Inflammatory macrophage treated with lipopolysaccharide for 4 hours (primary cell): ENCODE measurements at places on chromosomes 12 and 14.

DNA sequence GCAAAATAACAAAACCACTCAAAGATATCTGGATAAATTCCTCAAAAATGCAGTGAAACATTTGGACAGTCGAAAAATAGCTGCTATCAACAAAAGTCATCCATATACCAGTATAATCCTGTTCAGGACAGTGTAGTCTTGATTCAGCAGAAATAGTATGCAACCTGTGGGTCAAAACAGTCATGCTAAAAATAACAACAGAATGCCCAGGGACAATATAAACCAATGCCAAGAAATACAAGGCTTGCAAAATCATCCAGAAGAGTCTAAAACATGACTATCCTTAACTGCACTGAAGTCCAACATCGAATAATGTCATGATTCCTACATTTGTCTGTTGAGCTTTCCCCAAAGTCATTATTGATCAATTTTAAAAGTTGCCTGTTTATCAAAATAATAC is 425.9 kb downstream of the FSCB start:
- no peak for DNase-seq

DNA sequence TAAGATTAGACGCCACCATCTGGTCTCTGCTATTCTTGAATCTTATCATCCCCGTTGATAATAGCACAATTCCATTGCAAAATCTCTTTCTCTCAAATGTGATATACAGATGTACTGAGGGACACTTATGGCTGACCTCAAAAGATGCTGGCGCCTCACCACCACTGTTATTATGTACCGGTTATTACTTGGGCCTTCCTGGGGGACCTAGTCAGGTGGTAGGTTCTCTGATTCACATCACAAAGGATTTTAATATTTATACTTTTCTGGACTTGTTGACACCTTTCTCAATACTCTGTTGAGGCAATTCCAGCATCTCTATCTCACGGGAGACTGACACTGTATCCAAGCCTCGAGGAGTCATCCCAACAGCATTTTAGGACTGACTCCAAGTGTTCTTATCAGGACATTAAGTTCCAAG is 21.3 kb upstream of the FAM234B start:
- DNase-seq, result no peak

GRCh38 chr12:51669996-51670395 is 79.0 kb downstream of the SCN8A start:
- no peak for DNase-seq

DNA sequence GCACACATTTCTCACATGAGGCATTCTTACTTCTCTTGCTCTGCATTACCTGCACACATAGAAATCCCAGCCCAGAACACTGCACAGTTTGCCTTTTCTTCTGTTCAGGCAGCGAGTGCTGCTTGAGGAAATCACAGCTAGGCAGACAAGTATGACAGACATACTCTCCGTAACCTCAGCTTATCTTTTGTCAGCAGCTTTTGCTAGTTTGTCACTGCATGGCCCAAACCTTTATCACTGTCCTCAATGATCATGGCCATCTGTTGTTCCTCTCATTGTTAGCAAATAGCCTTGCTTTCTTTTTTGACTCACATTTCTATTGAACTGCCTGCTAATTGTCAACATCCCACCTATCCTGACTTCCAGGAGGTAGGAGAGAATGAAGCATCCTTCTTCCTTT is 5.3 kb downstream of the ZNF10 start:
- no peak for DNase-seq

GRCh38 chr12:29547151-29547632 is 49.7 kb upstream of the OVCH1 start:
- no peak for DNase-seq

- no peak for DNase-seq
Observed at GRCh38 chr12:45743247-45743646, 13.7 kb downstream of the ARID2 start.

DNA sequence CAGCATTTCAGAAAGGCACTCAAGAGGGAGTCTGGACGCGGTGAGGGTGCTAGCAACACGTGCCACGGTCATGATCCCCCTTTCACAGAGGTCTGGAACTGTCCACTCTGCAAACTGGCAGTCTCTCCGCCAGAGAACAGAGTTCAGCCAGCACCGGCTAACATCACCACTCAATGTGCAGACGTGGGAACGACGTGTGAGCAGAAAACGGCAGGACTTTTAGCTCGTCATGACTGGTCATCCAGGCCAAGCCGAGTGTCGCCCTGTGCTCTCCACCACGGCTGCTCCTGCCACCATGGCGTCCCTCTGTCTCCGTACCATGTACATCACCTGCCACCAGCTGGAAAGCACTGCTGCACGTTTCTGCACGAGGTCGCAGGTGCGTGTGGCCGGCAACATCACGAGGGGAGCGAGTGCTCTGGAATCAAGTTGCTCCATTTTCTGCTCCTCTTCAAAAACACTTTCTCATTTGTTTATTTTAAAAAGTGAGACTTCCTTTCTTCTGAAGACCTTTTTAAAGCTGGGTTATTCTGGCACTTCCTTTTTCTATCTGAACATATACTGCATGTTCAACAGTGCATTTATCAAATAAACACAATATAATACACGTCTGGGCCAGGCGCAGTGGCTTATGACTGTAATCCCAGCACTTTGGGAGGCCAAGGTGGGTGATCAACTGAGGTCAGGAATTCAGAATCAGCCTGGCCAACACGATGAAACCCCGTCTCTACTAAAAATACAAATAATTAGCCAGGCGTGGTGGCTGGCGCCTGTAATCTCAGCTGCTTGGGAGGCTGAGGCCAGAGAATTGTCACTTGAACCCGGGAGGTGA is 28.0 kb downstream of the SLC15A4 start:
- DNase-seq, result no peak

DNA sequence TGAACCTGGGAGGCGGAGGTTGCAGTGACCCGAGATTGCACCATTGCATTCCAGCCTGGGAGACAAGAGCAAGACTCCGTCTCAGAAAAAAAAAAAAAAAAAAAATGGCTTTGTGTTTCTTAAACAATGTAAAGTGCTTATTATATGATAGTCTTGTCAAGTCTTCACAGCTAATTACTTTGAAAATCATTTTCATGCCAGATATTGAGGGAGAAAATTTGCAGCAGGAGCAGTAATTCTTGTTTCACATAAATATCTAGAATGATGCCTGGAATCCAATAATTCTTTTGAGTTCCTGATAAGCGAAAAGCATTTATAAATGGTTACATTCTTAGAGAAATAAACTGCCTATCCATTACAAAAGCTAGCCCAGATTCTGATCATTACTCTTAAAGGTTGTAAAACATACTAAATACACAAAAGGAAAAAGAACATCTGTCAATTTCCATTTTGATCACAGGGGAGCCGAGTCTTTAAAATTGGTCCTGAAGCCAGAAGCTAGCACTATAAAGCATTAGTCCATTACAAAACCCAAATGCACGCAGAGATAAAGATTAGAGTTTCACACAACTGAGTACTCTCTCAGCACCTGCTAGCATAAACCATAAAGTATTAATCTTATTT is 50.3 kb downstream of the IFT81 start:
- DNase-seq, result no peak

DNA sequence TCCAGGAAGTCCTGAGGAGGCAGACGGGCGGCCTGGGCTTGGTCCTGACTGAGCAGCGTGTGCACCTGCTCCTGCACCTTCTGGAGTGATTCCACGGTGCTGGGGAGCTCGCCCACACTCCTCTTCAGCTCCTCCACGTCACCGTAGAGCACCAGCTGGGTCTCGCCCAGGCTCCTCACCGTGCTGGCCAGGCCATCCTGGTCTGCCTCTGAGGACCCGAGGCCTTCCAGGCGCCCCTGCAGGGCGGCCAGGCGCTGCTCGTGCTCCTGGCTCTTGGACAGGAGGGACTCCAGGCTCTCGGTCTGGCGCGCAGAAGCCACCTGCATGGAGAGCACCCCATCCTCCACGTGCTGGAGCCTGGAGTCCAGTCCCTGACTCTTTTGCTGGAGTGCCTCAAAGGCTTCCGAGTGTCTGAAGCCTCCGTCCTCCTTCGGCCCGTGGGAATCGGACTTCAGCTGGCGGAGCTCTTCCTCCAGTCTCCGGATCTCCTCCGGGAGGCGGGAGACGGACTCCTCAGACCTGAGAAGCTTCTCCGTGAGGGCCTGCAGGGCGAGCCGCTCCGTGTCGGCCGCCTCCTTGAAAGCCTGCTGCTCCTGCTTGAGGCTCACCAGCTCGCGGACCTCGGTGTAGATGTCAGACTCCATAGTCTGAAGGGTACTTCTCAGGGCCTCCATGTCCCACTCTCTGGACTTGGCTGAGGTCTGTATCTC is 8.4 kb downstream of the CKAP4 start:
- DNase-seq, result no peak

DNA sequence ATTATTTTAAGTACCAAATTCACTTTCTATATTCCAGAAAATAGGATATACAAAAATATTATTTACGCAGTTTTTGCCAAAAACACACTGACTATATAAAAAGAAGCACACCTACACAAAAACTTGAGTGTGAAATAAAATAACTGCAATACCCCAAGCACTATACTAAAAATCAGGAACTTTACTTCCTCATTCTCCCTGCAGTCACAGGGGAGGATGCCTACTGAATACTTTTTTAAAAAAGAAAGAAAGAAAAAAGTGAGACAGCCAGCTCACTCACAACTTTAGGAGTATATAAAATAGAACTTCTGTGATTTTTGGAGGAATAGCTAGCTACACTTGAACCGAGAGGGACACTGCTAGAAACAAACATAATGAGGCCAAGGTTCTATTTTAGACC is 12.2 kb downstream of the RPS6KA5 start:
- DNase-seq, result peak; percentile 50

GRCh38 chr12:63899396-63899795 is 54.9 kb downstream of the SRGAP1 start:
- no peak for DNase-seq

DNA sequence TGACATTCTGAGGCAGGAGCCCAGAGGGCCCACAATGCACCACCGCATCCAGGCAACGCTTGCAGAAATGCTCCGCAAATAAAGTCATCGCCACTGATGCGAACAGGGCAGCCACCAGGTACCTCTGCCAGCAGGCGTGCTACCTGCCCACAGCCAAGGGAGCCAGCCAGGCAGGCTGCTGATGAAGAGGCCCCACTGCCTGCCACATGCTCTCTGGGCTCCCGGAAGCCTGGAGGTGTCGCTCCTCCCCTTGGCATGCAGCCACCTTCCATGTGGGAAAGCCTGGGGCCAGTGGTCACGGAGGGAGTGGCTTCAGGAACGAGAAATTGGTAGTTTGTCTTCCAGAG is 14.7 kb downstream of the GPR132 start:
- peak; percentile 39 for DNase-seq

GRCh38 chr12:24950231-24950834 is 1.4 kb upstream of the BCAT1 start:
- peak; percentile 20 for DNase-seq

- DNase-seq, result no peak
Observed at GRCh38 chr14:32472076-32472475, 143.0 kb downstream of the AKAP6 start.

DNA sequence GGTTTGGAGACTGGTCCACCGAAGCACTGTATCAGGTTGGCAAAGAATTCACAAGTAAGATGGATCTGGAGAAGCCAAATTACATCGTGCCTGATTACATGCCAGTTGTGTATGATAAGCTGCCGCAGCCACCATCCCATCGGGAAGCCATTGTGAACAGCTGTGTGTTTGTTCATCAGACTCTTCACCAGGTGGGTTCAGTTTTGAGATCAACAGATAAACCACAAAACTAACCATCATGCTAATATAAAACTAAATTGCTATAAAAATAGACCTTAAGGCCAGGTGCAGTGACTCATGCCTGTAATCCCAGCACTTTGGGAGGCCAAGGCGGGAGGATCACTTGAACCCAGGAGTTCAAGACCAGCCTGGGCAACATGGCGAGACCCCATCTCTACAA is 58.9 kb downstream of the HSP90AA1 start:
- no peak for DNase-seq

DNA sequence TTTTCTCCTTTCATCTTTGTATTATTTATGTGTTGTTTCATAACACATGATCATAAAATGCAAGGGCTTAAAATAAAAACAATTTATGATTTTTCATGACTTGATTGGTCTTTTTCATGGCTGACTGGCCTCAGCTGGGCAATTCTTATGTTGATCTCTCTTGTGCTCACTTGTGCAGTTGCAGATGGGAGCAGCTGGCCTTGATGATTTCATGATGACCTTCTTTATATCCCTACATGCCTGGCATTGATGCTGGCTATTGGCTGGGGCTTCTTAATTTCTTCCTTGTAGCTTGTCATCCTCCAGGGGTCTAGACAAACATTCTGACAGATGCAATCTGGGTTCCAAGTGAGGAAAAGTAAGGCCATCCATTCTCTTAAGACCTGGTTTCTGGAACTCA is 1832.8 kb upstream of the FLRT2 start:
- DNase-seq, result no peak

DNA sequence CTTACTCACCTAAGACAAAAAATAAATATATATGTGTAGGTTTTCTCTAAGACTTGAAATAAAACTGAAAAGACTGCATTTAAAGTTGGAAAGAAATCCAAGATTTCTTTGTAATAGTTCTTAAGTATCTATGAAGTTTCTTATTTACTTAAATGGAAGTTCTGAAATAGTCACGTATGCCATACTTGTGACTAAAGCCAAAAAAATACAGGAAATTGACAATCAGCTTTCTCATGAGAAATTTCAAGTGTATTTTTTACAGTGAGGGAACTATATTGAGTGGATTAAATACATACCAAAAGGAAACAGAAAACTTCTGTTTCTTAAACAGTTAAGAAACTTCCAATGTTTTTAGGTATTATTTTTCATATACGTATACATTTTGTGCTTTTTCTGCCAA is 188.1 kb downstream of the DPY19L2 start:
- peak; percentile 4 for DNase-seq

- DNase-seq, result no peak
Observed at GRCh38 chr12:95740751-95741150, 49.8 kb downstream of the NTN4 start.

DNA sequence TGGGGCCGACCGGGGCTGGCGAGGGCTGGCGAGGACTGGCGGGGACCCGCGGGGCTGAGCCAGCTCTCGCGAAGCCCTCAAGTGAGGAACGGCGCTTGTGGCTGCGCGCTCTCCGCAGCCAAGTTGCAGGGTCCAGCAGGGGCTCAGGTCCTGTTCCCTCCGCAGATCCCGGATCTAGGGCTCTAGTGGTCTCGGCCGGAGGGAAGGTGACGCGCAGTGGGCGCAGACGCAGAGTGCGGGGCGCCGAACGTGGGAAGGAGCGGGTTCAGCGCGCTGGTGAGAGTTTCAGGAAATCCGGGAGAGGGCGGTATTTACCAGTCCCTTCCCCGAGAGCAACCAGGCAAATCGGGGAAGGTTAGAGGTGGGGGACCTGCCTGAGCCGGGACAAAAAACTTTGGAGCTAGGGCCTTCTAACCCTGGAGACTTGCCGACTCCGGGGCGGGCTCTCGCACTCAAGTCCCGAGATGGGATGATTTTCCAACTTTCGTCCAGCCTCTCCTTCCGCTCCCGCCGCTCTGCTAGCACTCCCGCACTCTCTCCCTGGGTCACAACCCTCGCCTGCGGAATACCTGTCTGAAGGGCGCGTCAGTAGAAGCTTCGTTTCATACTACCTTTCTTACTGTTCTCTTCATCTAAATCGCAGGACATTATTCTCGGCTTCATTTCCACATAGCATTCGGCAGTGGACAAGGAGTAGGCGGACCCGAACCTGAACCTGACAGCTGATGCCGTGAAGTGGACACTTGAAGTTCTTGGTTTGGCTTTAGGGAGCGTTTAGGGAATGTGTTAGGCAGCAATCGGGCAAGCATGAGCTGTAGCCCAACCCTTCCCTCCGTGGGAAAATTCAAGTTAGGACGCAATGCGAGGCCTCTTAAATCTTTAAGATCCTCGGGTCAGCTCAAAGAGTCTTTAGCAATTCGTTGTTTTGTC is 13.6 kb upstream of the PAX9 start:
- no peak for DNase-seq

GRCh38 chr12:33486058-33486457 is 46.4 kb upstream of the SYT10 start:
- DNase-seq, result no peak
